Cardiac fibroblast (primary cell): ENCODE measurements at places on chromosomes 12 and 14.

GRCh38 chr12:4918950-4919660 lies 9.4 kb downstream of the KCNA1 start:
- peak; percentile 4 for DNase-seq

GRCh38 chr12:66190519-66191370 lies 1.7 kb downstream of the IRAK3 start:
- peak; percentile 36 for DNase-seq

GRCh38 chr12:54287261-54288157 lies 7.0 kb downstream of the HNRNPA1 start:
- DNase-seq: no peak

GRCh38 chr12:111440631-111441030 lies 34.9 kb downstream of the SH2B3 start:
- no peak for DNase-seq

DNA sequence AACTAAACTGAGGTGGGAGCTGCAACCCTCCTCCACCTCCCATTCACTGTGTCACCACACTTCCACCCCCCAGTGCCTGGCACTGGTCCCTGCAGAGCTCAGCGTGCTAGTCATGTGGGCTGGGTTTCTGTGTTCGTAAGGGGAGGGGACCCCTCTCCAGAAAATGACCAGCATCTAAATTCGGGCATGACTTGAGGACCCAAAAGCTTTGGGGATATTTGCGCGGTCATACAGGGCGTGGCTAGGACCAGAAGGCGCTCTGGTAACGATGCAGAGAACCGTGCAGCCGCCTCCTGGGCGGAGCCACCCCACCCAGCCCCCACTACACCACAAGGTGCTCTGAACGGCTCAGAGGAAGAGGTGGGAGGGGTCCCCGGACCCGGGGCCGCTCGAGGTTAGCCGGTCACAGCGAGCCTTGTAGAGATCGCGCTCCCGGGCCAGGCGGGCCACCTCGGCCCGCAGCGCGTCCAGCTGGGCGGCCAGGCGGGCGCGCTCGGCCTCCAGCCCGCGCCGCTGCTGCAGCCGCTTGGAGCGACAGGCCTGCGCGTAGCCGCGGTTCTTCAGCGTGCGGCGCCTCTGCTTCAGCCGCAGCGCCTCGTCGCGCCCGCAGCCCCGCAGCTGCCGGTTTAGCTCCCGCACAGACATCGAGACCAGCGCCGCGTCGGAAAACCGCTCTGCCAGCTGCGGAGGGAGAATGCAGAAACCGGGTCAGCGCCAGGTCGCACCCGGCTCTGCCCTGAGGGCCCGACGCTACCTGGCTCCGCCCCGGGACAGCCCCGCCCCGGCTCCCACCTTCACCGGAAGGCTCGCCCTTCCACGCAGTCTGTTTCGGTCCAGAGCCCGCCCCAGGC lies 9.8 kb downstream of the CPNE6 start:
- peak; percentile 12 for DNase-seq

DNA sequence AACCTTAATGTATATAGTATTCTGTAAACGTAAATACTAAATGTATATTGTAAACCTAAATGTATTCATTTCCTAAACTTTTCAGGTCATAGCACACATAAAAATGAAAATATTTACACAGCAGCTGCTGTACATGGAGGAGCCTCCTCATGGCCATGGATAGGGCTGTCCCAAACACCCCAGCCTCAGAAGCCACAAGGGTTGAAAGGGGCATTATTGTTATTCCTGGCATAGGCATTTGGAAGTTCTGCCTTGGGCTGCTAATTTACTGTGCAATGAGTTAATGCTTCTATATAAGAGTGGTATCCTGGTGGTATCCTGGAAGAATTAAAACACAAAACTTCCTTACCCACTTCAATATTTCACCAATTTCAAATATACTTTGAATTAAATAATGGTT lies 159.4 kb downstream of the SLC5A8 start:
- DNase-seq: no peak

DNA sequence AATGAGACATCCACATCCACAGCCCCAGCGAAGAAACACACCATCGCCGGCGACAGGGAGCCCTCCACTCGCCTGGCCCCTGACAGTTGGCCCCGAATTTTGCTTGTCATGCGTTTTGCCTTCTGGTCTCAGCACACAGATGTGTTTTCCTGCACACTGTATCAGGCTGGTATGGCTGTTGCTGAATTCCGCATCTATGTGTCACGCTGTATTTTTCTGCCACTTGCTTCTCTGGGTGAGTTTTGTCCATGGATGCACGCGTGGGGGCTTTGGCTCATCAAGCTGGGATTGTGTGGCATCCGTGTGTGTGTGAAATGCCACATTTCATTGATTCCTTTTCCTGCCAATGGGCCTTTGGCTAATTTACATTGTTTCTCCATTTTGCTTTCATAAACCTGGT lies 26.5 kb downstream of the ARL6IP4 start:
- DNase-seq: no peak

GRCh38 chr14:71586131-71586897 lies 345.9 kb upstream of the RGS6 start:
- DNase-seq: peak; percentile 67

DNA sequence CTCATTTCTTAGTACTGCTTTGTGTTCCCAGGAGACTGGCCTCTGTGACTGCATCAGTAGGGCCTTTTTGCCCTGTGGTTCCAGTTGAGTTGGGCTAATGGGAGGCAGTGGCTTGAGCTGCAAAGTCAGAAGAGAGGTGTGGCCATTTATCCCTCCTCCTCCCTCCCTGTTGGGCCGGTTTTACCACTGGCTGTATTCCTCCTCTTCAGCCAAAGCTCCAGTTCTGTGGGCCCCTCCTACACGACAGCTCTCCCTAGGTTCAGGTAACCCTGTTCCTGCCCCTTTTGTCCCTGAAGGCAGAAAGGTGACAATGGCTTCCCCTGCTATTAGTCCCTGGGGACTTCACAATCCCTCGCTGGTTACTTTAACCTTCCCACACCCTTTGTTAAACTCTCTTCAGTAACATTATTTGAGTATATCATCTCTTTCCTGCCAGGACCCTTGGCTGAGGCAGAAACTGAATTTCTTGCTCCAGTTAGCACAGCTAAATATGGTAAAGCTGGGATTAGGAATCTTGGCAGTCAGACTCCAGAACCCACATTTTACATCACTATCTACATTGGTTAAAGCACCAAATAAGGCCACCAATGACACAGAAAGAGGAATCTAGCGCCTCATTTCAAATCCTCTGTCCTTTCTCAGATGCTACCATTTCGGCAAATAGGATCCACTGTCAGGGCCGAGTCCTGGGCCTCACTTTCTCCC lies 121.9 kb upstream of the SLC35F4 start:
- no peak for DNase-seq

DNA sequence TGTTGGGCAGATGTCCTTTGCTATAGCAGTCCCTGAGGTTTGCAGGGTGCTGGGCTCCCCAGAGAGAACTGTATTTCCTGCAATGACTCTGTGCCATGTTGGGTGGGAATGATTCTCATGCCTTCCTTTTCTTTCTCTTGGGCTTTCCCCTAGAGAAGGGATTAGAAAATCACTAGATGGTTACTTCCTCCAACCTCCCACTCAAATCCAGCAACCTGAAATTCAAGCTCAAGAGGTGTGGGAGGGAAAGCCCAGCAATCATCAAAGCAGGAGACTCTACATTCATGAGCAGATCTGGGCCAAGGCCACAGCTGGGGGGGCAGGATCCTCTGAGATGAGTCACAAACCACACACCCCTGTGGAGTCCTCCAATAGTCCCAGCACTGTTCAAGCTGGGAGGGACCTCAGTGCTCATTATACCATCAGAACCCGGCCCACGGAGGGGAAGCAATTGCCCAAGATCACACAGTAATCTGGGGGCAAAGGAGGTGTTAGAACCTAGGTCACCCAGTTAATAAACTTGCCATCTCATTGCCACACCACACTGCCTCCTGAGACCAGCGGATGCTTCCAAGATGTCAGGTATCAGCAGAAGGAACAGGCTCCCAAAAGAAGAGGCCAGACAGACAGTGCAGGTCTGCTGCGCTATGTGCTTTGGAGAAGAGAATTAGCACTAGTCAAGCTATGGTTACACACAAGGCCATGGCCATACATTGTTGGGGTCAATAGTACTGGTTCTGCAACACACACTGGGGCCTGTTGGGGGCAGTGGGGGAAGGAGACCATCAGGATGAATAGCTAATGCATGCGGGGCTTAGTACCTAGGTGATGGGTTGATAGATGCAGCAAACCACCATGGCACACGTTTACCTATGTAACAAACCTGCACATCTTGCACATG lies 65.7 kb downstream of the TTC9 start:
- peak; percentile 6 for DNase-seq

DNA sequence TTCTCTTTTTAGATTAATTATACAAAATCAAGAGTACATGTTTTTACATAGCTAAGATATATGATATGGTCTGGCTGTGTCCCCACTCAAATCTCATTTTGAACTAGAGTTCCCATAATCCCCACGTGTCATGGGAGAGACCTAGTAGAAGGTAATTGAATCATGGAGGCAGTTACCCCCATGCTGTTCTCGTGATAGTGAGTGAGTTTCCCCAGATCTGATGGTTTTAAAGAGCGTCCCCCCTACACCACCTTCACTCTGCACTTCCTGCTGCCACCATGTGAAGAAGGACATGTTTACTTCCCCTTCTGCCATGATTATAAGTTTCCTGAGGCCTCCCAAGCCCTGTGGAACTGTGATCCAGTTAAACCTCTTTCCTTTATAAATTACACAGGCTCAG lies 21.4 kb upstream of the DRAM1 start:
- DNase-seq: no peak

DNA sequence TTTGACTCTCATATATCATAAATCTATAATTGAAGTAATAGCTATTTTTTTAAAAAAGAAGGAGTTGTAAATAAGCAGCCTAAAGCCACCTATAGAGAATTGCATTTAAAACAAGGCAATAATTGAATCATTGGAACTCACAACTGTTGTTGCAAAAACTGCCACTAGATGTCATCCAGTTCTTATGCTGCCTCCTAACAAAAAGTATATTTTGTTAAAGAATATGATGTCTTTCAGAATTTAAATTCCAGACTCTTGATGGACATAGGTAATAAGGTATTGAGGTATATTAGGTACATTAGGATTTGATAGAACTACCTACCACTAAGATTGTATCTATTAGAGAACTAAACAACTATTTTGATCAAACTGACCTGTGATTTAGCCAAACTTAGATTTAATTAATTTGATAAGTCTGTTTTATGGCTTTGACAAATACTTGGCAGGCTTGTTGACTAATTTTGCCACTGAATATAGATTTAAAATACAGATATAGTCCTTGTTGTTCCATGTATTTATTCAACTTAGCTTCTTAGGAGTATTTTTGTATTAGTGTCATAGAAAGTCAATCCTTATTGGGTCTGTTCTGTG lies 401.4 kb downstream of the RPL10L start:
- peak; percentile 8 for DNase-seq

DNA sequence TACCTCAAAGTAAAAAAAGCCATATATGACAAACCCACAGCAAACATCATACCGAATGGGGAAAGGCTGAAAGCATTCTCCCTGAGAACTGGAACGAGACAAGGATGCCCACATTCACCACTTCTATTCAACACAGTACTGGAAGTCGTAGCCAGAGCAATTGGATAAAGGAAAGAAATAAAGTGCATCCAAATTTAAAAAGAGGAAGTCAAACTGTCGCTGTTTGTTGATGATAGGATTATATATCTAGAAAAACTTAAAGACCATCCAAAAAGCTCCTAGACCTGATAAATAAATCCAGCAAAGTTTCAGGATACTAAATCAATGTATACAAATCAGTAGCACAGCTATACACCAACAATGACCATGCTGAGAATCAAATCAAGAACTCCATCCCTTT lies 5.2 kb downstream of the NDUFA12 start:
- no peak for DNase-seq

DNA sequence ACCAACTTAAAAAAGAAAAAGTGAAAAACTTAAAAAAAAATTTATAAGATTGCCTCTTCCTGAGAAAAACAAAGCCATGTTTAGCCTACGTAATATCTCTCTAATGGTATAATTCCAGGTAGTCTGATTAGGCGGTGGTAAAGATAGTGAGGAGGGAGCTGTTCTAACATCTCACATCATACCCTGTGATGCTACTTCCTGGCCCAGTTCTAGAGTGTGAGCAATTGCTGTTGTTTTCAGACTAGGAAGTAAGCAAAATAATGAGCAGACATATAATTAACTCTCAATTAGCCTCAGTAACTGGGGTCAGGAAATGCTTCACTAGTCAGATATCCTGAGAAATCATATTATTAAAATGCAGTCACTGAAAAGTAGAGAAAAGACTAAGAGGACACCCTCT lies 113.9 kb downstream of the PHLDA1 start:
- DNase-seq: no peak

DNA sequence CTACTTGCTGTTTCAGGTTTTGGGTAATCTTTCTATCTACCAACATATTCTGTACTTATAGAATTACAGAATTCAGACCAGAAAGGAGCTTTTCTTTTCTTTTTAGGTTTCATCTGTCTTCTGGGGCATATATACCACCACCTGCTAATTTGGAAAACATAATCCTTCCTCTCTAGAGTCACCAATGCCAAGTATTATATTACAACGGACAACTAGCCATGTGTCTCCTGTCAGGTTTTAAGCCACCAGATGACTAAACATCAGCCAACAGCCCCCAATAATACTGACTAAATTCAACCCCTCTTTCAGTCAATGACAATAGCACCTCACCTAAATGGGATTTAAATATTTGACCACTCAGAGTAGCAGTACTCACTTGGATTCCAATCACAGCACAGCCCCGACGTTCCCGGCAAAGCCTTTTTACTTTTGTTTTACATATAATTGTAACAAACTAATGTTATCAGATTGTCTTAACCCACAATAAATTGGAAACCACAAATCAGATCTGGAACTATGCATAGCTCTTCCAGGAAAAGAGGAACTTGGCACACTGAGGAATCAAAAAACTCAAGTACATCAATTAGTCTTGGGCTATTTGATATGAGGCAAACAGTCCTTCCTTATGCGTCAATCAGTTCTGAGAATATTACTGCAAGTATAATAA lies 13.5 kb downstream of the SLC11A2 start:
- DNase-seq: no peak

- DNase-seq: no peak
These were observed 17.3 kb upstream of the KLHL42 start for GRCh38 chr12:27762757-27763156.

DNA sequence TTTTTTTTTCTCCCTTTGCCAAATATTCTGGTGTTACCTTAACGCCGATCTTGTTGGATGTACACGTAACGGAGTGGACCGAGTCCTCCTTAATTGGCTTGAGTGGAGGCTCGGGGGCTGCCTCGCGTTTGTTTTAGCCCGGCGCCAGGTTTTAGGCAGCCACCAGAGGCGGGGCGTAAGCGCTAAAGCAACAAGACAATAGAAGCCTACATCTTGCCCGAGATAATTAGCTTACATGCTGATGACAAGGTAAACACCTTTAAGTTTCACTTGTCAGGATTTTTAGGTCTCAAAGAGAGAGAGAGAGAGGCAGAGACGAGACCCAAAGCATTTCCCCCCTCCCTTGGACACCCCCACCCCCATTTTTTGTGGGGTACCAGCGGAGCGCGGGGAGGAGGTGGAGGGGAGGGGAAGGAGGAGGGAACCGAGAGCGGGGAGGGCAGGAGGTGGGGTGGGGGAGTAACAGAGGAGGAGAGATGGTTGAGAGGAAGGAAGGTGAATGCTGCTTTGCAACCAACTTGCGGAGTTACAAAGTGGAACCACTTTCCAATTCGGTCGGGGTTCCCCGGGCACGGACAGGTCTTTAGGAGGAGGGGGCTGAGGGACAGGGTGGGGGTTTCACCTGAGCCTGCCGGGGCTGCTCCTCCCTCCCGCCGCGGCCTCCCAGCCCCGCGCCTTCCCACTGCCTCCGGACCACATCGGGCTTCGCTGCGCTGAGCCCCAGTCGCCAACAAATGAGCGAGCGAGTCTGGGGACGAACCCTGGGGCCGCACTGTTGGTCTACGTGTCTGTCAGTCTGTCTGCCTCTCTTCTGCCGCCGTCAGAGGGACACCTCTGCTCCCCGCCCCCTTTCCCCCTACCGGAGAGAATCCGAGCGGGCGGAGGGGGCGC lies at the start of gene NKX2-1:
NKX2-1 (minus strand) TSS at position 802 of the 891 bp plus-strand sequence; CDS start at position 699, 103 bp downstream.
- DNase-seq: no peak
